Testis (tissue), 5 donors: ENCODE measurements at places on chromosomes 3 and 15. TPM values are rescaled to one million over a fixed set of nuclear protein-coding genes. Genes with fewer than 3 reads are reported as not detected.

The PLA2G4F gene
- polyA plus RNA-seq, result 0.15 TPM

The FGD5 gene
- 15.6 TPM for polyA plus RNA-seq

The DNASE1L3 gene
- 8.2 TPM for polyA plus RNA-seq

The CCR2 gene
- polyA plus RNA-seq, result 2.7 TPM

The DAPK2 gene
- polyA plus RNA-seq, result 5.9 TPM

The SYNM gene
- polyA plus RNA-seq, result 17.9 TPM

The CHRNA7 gene
- 6.2 TPM for polyA plus RNA-seq

GRCh38 chr3:11379824-11380701, 107.9 kb downstream of the ATG7 start:
- DNase-seq, result no peak

GRCh38 chr3:95177096-95177495, 1114.2 kb downstream of the NSUN3 start:
- DNase-seq, result no peak

GRCh38 chr15:101684384-101684783, 32.2 kb upstream of the TM2D3 start:
- DNase-seq, result no peak

GRCh38 chr3:150094150-150094933, 123.6 kb upstream of the PFN2 start:
- DNase-seq, result no peak

DNA sequence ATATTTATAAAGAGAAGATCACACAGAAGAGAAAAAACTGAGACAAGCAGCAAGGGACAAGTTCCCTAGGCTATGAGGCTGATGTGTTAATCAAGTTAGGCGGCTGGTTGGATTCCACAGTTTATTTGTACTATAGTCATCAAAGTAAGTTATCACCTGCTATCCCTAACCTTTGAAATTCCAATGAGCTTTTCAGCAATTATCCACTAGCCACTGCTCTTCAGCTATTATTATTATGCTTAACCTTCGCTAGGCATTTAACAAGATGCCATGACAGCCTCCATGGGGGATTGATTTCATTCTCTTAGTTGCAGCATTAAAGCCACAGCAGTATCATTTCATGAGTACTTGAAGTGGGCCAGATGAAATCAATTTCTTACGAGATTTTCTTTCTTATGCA, 699.5 kb upstream of the NAALADL2 start:
- DNase-seq, result no peak

GRCh38 chr15:49831206-49831965, 210.5 kb downstream of the DTWD1 start:
- no peak for DNase-seq

DNA sequence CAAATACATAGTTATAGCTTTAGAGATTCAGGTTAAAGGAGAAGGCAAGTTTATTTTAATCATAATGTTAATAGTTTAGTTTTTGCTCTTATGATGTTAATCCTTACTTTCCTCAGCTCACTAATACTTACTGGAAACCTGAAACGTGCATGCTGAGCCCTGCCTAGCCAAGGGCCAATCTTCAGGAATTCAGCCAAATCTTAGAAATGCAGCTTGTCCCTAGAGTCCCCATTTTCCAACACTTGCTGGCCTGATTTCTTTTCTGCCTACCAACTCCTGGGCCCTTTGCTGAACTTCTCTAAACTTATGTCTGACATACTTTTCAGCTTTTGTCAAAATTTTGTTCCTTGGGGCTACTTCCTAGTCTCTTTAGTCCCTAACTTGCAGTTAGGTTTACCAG, 22.8 kb downstream of the BCHE start:
- no peak for DNase-seq

DNA sequence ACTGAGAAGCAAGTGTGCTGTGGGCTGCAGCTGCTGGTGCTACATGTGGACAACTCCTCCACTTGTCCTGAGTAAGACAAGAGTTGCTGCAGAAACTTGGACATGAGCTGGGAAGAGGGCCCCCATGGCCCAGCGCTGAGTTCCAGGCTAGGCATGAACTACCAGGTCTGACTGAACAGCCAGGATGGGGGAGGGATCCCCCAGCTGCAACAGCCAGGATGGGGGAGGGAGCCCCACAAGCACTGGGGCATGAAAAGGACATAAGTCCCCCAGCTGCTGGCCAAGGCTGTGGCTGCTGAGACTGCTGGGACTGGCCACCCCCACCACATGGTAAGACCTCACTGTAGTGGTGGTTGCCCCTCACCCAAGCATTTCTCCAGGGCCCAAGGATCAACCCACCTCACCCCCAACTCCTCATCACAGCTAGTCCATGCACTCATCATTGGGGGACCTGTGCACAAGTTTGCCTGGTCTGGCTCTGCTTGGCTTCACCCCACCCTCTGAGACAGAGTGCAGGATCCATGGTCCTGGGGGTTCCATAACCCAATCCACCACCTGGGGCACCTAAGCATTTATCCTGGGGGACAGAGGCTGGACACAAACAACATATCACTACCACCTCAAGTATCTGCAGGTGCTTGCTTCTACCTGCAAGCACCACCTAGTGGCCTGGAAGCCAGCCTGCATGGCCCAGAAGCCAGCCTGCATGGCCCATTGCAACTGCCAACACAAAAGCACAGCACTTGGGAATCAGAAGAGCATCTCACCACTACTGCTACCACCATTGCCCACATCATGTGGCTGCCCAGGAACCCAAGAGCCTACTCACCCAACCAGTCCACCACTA, 84.5 kb upstream of the STT3B start:
- peak; percentile 70 for DNase-seq

DNA sequence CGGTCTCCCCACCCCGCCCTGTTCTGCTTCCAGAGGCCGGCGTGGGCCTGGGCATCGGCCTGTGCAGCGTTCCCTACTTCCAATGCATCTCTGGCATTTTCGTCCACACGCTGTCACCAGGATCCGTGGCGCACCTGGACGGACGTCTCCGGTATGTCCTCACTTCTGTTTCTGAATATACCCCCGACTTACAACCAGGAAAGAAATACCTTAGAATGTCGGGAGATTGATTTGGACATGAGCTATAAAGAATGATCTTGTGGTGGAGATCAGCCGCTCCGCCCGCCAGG, 41.4 kb downstream of the STARD5 start:
- DNase-seq, result no peak
